ENCODE measurements at places on chromosomes 3 and 15.

DNA sequence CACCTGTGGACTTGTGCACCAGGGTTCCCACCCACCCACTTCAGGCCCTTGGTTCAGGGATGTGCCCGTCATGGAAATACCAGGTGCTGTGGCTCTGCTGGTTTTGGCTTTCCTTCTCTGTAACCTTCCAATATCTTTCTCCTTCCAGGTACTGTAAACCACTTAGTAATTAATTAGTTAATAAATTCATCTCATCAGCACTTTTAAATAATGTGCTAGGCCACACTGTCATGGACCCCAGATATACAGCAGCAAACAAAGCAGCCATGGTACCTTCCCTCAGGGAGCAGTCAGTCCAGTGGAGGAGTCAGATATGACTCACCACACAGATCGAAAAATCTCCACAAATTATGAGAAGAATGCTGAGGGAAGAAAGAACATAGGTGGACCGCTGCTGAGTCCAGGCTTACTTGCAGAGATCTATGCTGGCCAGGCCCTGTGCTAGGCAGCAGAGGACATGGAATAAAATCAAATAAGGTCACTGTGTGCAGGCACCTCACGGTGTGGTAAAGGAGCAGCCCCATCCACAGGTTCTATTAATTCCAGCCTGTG lies 6.8 kb upstream of the GATA2 start:
- no peak for DNase-seq

DNA sequence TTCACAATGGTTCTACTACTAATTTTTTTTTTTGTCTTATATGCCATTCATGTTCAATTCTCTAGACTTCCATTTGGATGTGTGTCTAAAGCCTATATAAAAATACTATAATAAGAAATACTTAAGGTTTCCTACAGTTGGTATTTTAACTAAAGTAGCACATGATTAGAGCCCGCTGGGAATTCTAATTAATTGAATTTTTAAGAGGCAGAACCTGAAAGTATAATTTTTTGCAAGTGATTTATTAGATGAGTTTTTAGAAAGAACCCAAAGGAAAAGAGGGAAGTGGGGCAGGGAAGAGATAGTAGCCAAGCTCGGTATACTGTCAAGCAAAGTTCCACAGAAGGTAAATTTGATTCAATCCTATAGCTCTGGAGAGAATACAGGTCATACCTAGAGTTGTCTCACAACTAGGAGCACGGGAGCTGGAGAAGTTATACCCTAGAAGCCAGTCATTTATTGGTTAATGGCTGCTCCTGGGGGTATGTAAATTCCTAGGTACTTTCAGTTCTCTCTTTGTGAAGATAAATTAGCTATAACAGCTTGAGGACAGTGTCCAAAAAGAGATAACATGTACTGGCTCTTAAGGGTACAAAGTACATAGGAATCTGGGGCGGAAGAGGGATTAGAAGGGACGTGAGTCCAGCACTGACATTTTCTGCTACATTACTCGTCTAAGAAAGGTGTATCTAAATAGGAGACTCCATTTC lies 225.6 kb downstream of the CNTN6 start:
- peak; percentile 5 for DNase-seq

- DNase-seq, result no peak
Observed at GRCh38 chr3:67875338-67875737, 220.9 kb upstream of the SUCLG2 start.

- DNase-seq, result no peak
Observed at GRCh38 chr15:23081271-23081670, 41.9 kb upstream of the TUBGCP5 start.

DNA sequence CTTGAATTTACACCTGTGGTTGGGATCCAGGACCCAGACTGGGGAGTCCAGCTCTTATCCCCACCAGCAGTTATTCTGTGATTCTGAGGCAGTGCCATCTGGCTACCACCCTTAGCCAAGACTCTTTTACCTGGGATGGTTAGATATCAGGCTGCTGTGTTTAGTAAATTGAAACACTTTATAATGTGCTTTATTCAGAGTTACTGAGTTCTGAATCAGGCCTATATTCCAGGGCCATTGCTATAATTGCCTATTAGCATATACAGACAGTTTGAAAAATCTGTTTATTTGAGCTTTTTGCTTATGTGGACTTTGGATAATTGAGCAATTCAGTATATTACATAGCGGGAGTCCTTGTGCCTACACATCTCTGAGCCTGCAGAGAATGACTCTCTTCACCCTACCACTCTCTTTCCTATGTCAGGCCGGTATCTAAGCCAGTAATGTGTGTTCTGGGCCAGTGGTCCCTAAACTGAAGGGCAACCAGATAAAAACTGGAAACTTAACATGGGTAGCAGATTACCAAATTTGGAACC lies 45.4 kb upstream of the TRAK1 start:
- no peak for DNase-seq

- no peak for DNase-seq
Observed at GRCh38 chr3:196050597-196050996, 31.3 kb downstream of the TFRC start.

DNA sequence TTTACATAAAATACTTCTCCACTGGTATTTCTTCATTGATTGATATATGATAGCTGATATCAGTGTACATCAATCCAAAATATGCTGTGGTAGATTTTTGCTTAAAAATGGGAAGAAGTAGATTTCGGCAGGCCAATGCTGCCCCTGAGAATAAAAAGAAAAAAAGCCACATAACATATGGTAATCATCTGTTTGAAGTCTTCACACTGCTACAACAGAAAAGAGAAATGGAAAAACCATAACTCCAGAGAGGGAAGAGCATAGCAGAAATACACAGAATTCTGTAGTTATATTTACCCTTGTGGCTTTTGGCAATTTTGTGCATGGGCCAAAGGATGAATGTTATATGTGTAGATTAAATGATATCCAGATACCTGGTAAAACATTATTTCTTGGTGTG lies 143.1 kb upstream of the KCNMB2 start:
- no peak for DNase-seq

DNA sequence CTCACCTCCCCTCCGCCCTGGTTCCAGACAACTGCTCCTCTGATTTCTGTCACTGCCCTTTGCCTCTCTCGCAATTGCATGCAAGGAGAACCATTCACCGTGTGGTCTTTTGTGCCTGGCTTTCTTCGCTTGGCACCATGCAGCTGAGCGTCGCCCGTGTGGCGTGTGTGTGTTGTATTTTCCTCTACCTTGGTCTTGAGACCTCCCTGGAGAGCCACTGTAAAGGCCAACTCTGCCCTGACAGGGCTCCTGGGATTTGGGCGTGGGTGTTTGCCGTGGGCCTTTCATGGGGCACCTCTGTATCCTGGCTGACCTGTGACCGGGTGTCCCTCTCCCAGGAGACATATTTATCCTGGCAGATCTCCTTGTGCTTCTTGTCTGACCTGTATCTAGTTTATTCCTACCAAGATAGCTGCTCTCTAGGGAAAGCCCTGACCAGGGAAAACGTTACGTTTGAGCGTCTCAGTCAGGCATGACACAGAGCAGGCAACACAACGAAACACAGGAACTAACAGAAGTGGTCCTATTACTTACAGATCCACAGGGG lies 2.0 kb upstream of the PIGZ start:
- DNase-seq, result no peak

DNA sequence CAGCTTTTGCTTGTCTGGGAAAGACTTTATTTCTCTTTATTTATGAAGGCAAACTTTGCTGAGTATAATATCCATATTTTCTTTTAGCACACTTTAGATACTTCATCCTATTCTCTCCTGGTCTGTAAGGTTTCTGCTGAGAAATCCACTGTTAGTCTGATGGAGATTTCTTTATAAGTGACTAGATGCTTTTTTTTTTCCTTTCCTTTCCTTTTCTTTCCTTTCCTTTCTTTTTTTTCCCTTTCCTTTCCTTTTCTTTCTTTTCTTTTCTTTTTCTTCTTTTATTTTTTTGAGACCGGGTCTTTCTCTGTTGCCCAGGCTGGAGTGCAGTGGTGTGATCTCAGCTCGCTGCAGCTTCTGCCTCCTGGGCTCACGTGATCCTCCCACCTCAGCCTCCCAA lies 38.4 kb downstream of the TOPAZ1 start:
- no peak for DNase-seq

DNA sequence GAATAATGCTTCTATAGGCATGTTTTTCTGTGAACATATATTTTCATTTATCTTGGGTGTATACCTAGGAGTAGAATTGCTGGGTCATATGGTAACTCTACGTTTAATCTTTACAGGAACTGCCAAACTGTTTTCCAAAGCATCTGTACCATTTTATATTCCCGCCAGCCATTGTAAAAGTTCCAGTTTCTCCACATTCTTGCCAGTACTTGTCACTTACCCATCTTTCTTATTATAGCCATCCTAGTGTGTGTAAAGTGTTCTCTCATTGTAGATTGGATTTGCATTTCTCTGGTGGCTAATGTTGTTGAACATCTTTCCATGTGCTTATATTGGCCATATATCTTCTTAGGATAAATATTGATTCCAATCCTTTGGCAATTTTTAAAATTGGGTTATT lies 31.2 kb upstream of the CFAP20DC start:
- no peak for DNase-seq

DNA sequence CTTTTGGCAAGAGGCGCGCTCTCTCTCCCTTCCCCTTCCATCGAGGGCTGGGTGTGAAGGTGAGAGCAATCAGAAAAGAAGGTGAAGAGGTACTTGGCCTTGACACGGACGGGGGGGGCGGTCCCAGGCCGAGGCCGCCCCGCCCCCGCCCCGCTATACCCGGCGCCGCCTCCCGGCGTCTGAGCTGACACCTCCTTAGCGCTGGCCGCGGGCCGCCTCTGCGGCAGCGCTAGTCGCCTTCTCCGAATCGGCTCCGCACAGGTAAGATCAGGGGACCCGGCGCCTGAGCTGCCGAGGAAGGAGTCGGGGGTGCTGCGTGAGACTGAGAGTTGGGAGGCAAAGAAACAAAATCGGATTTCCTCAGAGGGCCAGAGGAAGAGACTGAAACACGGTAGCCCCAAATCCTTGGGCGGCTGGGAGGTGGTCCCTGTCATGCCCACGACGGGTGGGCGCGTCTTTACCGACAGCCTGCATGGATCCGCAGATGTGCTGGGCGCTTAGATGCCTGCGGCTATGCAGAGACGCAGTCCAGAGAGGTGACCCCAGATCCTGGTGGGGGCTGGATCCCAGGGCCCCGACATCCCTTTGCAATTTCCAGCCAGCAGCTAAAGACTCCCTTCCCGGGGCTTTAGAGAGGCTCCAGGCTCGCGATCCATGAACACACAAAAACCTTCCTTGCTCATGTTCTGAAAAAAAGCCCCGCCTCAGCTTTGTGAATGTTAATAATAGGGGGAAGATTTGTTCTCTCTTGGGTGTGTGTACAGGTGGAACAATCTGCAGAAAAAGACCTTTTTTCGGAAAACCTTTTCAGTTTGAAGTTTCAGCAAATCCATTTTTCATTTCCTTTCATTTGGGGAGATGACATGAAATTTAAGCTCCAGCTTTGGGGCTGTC lies at the start of gene ENTPD3:
TSS of gene ENTPD3 (plus strand) at position 184 of the 894 bp plus-strand sequence. CDS start 874 bp downstream, outside the sequence.
- DNase-seq, result peak; percentile 33

GRCh38 chr3:9223672-9224071 lies 25.8 kb downstream of the SRGAP3 start:
- DNase-seq, result no peak

- DNase-seq, result peak; percentile 79
Observed at GRCh38 chr3:30639937-30640336, 33.5 kb downstream of the TGFBR2 start.

- no peak for DNase-seq
Observed at GRCh38 chr3:6367171-6367570, 493.7 kb upstream of the GRM7 start.

DNA sequence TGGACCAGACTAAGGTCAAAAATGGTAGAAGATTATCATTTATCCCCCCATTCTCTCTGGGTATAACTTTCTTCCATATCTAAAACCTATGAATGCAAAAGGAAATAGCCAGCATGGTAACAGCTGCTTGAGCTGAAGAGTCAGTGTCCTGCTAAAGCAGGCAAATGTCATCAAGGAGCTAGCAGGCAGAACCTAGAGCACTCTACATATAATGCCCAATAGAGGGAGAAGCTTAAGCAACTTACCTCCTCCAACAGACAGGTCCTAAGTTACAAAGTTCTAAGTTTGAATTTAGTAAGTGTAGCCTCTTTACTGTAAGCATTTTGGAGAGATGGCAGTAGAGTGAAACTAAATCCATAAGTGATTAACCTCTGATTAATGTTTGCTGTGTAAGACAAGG lies 7.7 kb downstream of the RAF1 start:
- no peak for DNase-seq

DNA sequence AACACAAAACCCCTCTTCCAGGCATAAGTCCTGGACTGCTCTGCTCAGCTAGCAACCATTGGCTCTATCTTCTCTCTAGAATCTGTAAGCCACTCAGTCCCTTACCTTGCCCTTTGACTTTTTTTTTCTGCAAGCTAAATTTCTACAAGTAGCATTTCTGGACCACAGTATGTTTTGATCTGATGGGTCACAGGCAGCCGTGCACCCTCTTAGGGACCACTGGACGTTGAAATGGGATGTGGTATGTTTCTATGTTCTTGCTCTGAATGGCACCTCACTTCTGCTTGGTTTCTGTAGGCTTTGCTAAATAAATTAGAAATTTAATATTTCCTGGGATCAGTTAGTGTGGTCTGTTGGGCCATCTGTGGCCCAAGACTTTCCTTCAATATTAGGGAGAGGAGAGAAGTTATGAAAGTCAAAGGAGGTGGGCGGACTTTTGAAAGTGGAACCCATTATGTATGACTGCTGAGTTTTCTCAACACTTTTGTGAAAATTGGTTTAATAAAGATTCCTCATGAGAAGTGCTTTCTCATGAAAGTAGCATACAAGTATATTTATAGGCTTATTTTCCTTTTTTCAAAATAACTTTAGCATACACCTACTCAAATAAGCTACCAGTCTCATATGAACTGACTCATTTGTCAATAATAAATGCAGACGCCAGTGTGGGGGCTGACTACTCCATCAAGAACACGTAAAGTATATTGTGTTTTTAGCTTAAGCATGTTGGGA lies 18.4 kb upstream of the TIPARP start:
- DNase-seq, result no peak

DNA sequence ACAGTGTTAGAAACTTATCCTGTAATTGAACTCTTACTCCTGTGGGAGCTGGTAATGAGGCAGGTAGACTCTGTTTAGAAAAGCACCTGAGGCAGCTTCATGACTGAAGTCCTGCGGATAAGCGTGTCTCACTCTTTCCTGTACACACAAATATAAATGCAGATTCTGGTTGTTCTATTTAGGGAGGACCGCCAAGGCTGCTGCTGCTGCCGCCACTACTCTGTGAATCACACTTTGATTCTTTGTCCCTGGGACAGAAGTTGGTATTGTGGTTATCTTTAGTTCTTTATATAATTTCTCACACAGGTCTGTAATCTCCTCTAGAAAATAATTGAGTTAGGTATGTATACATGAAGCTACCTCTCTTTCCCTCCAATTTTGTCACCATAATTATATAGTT lies 3.6 kb downstream of the LSAMP start:
- no peak for DNase-seq

GRCh38 chr3:28348265-28348628 lies 274 bp upstream of the ZCWPW2 start:
- DNase-seq, result no peak

- no peak for DNase-seq
Observed at GRCh38 chr3:194946091-194946490, 260.4 kb downstream of the FAM43A start.

Data from B cell (primary cell).